ENCODE measurements at places on chromosomes 6 and 20.

DNA sequence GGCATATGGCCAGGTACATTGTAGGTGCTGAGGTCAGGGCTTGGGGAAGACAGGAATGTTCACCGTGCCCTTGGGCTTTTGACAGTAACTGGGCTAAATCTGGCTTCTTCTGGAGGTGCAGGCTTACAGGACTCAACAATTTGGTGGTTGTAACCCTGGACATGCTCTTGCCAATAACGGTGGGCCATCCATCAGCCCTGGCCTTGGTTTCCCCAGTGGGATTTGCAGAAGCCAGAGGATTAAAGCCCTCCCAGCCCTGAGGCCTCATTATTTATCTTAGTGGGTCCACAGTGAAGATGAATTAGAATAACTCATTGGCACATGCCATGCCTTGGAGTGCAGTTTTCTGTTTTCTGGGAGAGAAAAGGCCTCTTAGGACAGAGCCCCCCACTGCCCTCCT, 44.0 kb downstream of the TOX2 start:
- DNase-seq, result no peak

GRCh38 chr20:46220455-46221207, 87.7 kb downstream of the CDH22 start:
- peak; percentile 99 for DNase-seq

- peak; percentile 100 for DNase-seq
These were observed 18.0 kb downstream of the ATP9A start for GRCh38 chr20:51750037-51750769.

DNA sequence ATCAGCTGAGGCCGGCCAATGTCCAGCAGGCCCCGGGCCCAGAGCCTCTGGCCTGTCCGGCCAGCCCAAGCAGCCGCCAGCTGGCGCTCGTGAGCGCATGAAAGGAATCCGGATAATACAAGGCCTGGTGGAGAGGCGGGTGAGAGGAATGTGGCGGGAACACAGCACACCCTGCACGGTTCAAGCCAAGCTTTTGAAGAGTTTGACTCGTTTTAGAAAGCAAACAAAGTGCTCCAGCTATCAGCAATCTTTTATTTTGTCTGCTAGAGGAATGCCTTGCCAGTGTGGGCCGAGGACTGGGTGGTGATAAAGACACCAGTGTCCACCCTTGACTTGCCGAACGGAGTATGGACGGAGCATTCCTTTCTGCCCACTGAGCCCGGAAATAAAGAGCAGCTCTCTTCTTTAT, 9.3 kb upstream of the NEDD9 start:
- DNase-seq, result no peak

DNA sequence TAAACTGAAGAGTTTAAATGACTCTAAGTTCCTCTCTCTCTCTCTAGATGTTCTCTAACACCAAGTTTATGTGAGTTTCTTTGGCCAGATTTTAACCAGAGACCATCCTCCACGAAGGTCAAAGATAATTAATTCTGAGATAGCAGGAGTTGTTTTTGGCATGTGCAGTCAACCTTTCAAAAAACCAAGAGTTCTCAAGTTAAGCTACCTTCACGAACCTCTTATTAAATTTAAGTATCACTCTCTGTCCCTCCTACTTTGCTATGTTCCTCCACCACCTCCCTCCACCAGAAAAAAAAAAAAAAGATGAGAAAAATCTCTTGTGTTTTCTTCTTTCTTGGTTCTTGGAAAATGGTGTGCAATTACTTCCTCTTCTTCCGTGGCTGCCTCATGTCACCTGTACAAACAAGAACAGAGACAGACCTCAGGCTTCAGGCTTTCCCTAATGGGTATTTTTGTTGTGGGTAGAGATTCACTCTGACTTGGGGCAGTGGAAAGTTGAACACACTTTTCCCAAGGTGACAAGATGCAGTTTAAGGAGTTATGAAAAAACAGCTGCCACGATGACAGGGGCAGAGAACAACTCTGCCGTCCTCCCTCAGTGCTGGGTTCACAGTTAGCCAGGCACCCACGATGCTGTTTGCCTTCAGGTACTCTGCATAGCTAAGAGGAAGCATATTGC, 64.3 kb downstream of the ADTRP start:
- DNase-seq, result no peak

DNA sequence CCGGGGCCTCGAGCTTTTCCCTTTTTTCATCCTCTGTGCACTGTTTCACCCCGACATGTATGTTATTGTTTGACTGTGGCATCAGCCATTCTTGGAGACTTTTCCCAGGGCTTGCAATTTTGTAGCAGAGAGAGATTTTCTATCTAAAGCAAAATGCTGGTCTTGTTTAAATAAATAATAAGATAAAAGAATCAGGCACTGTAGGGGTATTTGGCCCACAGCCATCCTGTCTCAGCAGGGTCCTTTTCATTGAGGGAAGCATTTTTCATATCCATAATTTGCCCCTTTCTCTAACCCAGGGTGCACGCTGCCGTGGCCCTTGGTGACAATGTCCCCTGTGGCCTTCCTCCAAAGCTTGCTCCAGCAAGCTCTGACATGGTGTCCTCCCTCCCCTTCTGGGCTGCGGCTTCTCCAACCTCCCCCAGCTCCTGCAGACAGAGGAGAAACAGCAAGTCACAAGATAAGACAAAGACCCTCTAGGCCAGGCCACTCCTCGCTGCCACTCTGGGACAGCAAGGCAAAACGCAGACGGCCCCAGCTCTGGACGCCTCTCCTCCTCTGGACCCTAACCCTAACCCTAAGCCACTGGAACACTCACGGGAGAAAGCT, 117.6 kb downstream of the MYLK4 start:
- DNase-seq, result no peak

DNA sequence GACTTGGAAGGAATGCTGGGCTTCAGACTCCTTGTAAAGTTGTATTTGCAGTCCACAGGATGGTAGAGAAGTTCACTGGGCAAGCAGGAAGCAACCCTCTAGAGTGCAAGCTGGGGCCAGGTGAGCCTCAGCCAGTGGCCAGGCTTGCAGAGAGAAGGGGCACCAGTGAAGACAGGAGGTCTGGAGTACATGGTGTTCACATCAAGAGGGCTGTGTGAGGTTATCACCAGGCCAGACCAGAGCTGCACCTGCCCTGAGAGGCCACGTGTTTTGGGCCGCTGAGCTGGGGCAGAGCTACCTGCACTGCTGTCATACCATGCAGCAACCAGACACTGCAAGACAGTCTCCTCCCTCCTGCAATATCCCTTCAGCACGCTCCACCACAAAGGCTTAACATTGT, 79.0 kb downstream of the SH3BGRL2 start:
- DNase-seq, result no peak

- DNase-seq, result no peak
These were observed 125.9 kb upstream of the TRAF3IP2 start for GRCh38 chr6:111731456-111732195.

DNA sequence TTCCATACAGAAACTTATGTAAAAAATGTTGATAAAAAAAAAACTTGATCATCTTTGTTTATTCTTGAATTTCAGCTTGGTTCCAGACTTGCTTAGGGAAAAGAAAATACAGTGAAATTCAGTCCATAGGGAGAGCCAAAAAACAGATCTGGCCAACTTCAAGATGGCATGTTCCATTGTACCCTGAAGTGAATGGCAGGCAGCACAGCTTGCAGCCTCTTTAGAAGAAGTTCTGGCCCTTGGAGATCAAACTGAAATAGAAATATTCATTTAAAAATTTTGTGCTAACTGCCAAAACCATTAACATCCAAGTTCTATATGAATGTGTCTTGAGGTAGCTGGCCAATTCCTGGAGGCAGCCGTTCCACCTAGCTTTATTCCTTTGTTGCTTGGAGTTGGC, 448.4 kb downstream of the EPM2A start:
- no peak for DNase-seq

GRCh38 chr20:35307666-35308653, 15.7 kb upstream of the FAM83C start:
- peak; percentile 78 for DNase-seq

GRCh38 chr20:61394088-61394799, 142.2 kb downstream of the CDH4 start:
- DNase-seq, result no peak

DNA sequence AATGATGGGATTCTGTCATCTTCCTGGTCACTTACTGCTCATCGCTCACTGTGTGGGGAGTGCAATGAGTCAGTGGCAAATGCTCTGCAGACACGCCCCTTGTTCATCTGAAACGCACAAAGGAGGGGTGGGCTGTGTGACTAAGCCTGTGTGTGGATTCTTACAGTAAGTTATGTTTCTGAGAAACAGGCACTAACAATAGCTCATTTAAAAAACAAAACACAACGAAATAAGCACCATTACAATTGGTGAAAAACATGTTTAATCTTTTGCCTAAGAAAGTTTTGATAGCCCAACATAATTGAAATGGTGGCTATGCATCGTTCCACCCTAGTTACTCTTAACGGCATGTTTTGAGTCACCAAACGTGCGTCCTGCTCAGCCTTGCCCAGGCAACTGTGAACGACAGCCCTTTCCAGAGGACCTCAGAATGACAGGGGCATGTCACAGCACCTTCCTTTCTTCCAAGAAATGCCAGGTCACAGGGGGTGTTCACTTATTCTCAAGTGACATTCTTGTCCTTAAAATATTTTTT, 118.4 kb upstream of the SGK1 start:
- peak; percentile 95 for DNase-seq

GRCh38 chr6:7953753-7954152, 43.2 kb upstream of the TXNDC5 start:
- DNase-seq, result no peak

DNA sequence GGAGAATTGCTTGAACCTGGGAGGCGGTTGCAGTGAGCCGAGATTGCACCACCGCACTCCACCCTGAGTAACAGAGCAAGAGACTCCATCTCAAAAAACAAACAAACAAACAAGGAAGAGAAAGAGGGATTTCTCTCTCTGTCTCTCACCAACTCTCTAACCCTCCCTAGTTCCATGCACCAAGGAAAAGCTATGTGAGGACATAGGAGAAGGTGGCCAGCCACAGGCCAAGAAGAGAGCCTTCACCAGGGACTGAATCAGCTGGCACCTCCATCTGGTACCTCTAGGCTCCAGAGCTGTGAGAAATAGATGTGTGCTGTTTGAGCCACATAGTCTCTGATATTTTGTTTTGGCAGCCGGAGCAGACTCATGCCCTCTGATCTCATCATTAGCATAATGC, 9.0 kb upstream of the FAM110A start:
- no peak for DNase-seq

- no peak for DNase-seq
These were observed 68.2 kb downstream of the RTN4IP1 start for GRCh38 chr6:106560996-106561685.

DNA sequence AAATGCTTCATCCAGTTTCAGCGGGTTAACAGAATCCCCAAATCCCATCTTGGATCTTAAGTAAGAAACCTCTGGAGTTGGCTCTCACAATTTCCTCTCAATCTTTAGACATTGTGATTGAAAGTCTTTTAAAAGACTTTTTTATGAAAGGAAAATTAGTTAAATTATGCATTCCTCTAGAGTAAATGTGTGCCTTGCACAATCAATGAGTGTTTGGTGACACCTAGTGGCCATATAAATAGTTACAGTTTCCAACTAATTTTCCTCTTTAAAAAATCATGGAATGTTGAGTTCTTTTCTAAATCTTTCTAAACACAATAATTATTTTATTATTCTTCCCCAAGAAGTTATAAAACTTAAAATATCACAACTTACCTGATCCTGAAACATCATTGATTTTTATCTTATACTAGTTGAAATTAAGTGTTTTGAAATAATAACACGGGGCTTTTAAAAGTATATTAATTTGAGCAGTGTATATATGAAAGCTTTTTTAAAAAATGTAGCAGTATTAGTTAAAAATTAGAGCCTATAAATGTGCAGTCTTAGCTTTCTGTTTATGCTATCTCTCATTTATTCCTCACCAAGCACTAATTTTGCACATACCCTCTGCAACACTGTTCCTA, 66.4 kb downstream of the PKHD1 start:
- peak; percentile 38 for DNase-seq

- DNase-seq, result no peak
These were observed 58.2 kb upstream of the SYNDIG1 start for GRCh38 chr20:24411003-24411833.

- DNase-seq, result no peak
These were observed 343.5 kb downstream of the TAF4 start for GRCh38 chr20:61722146-61722678.

DNA sequence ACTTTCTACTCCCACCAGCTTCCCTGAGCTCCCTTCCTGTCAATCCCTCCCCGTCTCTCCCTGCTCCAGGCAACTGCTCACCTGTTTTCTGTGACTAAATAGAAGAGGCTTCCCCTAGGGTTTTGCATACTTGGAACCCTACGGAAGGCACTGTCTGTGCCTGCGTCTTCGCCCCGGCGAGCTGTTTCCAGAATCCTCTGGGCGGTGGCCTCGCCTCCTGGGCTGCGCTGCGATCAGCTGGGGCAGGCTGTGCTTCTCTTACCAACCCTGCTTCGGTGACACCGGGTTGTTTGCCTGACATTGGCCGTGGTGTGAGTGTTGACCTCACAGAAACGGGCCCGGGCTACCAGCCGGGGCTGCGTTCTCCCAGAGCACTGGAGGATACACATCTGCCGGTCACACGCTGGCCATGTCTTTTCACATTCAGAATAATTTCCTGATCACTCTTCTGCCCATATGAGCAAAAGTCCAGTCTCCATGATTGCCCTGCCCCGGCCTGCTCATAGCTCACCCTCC, 29.4 kb upstream of the CCR6 start:
- DNase-seq, result no peak

DNA sequence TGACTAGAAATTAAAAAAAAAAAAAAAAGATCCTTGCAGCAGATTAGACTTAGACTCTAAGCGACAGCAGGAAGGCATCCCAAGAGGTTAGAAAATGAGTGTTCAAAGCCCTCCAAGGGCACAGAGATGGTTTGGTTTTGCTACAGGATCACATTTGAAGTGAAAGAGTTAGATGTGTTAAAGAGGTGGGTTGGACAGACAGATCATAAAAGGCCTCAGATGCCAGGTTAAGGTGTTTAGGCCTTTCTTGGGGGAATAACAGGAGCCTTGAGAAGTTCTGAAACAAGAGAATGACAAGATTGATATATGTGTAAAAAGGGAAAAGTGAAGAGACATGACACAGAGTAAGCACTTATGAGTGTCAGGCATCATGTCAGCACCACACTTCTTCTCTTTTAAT, 107.5 kb downstream of the FYN start:
- DNase-seq, result no peak

- no peak for DNase-seq
These were observed 387.7 kb downstream of the BTBD3 start for GRCh38 chr20:12305188-12305950.

DNA sequence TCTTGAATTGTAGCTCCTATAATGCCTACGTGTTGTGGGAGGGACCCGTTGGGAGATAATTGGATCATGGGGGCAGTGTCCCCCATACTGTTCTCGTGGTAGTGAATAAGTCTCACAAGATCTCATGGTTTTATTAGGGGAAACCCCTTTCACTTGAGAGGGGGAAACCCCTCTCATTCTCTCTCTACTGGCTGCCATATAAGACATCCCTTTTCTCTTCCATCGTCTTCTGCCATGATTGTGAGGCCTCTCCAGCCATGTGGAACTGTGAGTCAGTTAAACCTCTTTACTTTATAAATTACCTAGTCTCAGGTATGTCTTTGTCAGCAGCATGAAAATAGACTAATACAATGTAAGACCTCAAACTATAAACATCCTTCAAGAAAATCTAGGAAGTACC, 23.1 kb downstream of the PAQR8 start:
- peak; percentile 26 for DNase-seq

GRCh38 chr6:107690643-107691061, 133.5 kb downstream of the SCML4 start:
- no peak for DNase-seq

GRCh38 chr6:146787876-146788508, 189.2 kb downstream of the ADGB start:
- DNase-seq, result no peak
